ENCODE measurements at places on chromosomes 4 and X.

DNA sequence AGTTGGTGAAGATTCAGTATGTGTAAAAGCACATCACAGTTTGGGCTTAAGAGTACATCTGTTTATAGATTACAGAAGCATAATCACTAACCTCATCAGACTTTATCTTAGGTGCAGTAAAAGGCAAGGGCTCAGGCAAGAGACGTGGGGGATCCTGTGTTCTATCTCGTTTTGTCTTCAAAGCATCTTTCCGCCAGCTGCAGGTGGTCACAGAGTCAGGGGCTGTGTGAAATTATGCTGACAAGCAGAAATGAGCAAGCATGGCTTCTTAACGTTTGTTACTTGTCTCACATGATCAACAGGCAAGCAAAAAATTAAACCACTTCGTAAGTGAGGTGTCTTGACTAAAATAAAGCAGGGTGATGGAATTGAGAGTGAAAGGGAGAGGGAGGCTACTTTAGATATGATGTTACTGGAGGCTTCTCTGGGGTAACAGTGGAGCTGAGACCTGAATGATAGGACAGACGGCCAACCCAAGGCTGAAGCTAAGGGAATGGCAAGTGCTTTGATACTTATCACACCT, 1.4 kb upstream of the TEC start:
- no peak for DNase-seq

- no peak for DNase-seq
Measured at GRCh38 chr4:142095886-142096605, 459.7 kb downstream of the IL15 start.

- no peak for DNase-seq
Measured at GRCh38 chrX:51975811-51976210, 82.4 kb downstream of the MAGED1 start.

- no peak for DNase-seq
Measured at GRCh38 chr4:95198961-95199360, 349.8 kb downstream of the UNC5C start.

- DNase-seq = no peak
Measured at GRCh38 chrX:101429934-101430333, 21.9 kb downstream of the HNRNPH2 start.

All from stimulated activated CD8-positive, alpha-beta memory T cell treated with anti-CD3 and anti-CD28 coated beads, Interleukin-4, amount 100 ng/mL, for 1 hour (primary cell).